ENCODE measurements at places on chromosomes 13 and 19.
A peak's percentile ranks its signal among the peaks of the same experiment; 100 is the strongest.

- DNase-seq = no peak
Measured at GRCh38 chr19:16676101-16676798, 15.3 kb downstream of the TMEM38A start.

GRCh38 chr13:52356327-52356726 is 49.6 kb downstream of the THSD1 start:
- DNase-seq = peak; percentile 68

- DNase-seq = peak; percentile 88
Measured at GRCh38 chr19:38657633-38658222, 10.3 kb downstream of the ACTN4 start.

DNA sequence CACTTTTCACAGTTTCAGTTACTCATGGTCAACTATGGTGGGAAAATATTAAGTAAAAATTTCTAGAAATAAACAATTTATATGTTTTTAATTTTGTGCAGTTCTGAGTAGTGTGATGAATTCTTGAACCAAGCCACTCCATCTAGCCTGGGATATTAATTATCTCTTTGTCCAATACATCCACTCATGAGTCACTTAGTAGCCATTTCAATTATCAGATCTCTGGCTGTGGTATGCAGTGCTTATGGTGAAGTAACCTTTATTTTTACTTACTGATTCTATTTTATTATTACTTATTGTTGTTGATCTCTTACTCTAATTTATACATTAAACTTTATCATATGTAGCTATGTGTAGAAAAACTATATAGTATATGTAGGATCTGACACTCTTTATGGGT is 128.9 kb upstream of the KLHL1 start:
- DNase-seq = no peak

DNA sequence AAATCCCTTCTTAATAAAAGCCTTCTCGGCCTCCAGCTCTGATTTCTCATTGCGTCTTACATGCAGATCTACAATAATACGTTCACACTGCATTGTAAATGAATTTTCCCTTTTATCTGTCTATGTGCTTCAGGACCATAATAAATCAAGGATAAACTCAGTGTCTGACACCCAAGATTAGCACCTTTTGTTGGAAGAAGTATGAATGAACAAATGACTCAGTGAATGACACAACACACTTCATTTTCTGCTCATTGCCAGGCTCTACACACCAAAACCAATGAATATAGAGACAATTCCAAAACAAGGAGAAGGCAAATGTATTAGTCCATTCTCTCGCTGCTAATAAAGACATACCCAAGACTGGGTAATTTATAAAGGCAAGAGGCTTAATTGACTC is 1224.4 kb downstream of the EFNB2 start:
- no peak for DNase-seq

GRCh38 chr19:30344446-30345425 is 27.4 kb upstream of the ZNF536 start:
- peak; percentile 27 for DNase-seq

- DNase-seq = no peak
Measured at GRCh38 chr13:42548731-42549551, 25.0 kb upstream of the TNFSF11 start.

GRCh38 chr19:39568604-39569003 is 28.6 kb upstream of the EID2 start:
- DNase-seq = no peak

DNA sequence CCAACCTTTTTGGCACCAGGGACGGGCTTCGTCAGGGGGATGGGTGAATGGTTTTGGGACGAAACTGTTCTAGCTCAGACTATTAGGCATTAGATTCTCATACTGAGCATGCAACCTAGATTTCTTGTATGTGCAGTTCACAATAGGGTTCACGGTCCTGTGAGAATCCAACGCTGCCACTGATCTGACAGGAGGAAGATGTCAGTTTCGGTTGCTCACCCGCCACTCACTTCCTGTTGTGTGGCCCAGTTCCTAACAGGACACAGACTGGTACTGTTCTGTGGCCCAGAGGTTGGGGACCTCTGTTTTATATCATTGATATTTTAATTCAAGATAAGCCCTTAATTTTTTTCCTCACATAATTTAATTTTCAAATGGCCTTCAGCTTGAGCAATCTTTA is 26.7 kb upstream of the TDRD3 start:
- no peak for DNase-seq

DNA sequence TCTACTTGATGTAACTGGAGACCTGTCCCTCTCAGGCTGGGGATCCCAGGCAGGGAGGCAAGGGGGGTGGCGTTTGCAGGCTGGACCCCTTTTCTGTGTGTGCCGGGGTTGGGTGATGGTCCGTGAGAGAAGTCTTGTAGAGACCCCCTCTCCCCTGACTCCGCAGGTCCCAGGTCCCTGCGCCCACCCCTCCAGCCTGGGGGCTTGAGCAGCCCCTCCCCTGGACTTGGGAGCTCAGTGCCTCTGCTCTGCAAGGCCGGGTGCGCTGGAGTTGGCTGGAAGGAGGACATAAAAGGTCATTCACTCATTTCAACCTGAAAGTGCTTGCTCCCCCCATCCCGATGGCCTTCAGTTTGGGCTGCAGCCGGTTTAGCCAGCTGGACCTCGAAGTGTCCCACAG is 89.5 kb downstream of the SLC7A1 start:
- DNase-seq = no peak

DNA sequence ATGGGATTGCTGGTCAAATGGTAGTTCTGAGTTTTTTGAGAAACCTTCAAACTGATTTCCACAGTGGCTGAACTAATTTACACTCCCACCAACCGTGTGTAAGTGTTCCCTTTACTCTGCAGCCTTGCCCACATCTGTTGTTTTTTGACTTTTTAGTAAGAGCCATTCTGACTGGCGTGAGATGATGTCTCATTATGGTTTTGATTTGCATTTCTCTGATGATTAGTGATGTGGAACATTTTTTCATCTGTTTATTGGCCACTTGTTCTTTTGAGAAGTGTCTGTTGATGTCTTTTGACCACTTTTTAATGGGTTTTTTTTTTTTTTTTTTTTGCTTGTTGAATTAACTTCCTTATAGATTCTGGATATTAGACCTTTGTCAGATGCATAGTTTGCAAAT is 4.3 kb downstream of the CAB39L start:
- DNase-seq = no peak

GRCh38 chr13:100139817-100140216 is 50.9 kb downstream of the PCCA start:
- peak; percentile 64 for DNase-seq

DNA sequence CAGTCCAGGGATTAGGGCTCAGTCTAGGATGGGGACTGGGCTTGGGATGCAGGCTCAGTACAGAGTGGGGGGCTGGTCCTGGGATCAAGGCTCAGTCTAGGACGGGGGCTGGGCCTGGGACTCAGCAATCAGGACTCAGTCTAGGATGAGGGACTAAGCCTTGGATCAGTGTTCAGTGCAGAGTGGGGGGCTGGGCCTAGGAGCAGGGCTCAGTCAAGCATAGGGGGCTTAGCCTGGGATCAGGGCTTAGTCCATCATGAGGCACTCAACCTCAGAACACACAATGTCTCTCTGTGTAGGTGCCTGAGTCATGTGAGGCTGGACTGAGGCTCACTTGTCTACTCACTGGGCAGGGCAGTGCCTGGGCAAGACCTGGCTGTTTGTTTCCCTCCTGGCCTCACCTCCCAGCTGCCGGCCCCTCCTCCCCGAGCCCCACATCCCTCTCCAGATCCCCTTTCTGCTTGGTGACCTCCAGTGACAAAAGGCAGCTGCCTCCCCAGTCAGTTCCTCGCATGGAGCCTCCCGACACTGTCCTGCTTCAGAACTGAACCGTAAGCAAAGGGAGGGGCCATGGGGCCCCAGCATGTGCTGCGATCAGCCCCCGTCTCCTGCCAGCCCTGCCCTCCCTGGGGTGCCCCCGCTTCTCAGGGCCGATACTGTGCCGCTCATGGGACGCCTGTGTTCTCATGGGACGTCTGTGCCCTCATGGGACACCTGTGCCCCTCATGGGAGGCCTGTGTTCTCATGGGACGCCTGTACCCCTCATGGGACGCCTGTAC is 6.5 kb upstream of the S1PR4 start:
- DNase-seq = no peak

DNA sequence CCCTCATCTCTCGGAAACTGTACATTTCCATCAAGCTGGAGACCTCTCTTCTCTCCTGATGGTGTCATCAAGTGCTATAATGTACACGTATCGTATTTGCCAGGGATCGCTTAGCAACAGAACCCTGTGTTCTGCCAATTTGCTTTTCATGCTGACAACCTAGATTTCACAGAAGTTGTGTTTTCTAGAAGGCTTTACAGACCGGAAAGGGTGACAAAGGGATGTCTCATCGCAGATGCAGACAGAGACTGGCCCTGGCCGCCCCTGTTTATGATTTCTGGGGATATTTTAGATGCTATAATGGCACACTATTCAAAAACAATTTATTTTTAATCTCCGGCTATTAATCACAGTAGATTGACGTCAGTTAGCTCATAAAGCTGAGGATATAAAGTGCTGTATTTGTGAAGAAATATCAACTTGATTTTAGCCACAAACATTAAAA is 291.4 kb downstream of the IRS2 start:
- DNase-seq = peak; percentile 59

DNA sequence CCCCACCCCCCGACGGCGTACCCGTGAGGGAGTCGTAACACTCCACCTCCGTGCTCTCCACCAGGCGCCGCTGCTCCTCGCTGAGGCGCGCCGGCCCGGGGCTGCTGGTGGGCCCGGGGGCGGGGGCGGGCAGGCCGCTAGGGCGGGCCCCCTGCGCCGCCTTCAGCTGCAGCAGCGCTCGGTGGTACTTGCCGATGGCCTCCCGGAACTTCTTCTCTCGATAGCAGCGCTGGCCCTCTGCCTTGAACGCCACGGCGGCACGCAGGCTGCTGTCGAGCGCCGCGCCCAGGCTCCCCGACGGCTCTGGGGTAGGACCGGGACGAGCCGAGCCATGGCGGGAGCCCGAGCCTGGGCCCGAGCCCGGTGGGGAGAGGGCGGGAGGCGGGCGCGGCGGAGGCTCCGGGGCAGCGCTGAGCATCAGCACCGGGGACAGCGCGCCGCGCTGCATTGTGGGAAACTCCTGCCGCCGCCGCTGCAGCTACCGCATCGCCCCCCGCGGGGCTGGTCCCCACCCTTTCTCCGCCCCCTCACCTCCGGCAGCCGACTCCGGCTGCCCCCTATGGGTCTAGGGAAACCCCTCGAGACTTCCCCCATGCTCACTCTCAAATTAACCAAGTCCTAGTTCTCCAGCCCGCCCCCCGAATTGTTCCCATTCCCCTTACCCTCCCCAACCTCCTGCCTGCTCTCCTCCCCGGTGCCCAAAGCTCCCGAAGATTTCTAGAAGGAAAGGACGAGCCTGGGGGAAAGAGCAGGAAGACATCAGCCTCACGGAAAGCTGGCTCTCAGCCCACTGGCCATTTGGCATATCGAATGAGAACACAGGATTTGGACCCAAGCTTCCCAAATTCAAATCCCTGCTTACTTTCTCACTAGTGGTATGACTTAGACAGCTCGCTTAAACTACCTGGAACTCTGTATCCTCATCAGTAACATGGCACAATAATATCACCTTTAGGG is at the start of gene TTC9B:
Gene TTC9B (minus strand): TSS at position 451 of the 957 bp plus-strand sequence. CDS start 3 bp downstream, at position 448.
- DNase-seq = no peak

- DNase-seq = no peak
Measured at GRCh38 chr19:47480658-47481057, 3.4 kb downstream of the KPTN start.

- DNase-seq = no peak
Measured at GRCh38 chr19:14004619-14005348, 1.3 kb downstream of the RFX1 start.

DNA sequence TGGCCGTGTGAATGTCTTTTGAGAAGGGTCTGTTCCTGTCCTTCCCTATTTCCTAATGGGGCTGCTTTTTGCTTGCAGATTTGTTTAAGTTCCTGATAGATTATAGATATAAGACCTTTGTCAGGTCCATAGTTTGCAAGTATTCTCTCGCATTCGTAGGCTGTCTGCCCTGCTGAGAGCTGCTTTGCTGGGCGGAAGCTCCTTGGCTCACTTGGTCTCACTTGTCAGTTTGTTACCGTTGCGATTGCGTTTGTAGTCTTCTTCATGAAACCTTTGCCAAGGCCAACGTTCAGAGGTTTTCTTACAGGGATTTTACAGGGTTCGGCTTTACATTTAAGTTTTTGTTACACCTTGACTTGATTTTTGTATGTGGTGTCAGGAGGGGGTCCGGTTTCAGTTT is 44.0 kb upstream of the TFDP1 start:
- DNase-seq = no peak

- no peak for DNase-seq
Measured at GRCh38 chr13:51794964-51795363, 9.0 kb downstream of the DHRS12 start.

GRCh38 chr13:101594936-101595335 is 142.5 kb downstream of the ITGBL1 start:
- DNase-seq = no peak

- no peak for DNase-seq
Measured at GRCh38 chr13:74026753-74027152, 107.5 kb downstream of the KLF12 start.

- DNase-seq = no peak
Measured at GRCh38 chr13:32390484-32390883, 37.4 kb downstream of the N4BP2L1 start.

GRCh38 chr13:76019421-76020044 is 383.4 kb downstream of the LMO7 start:
- DNase-seq = no peak

- DNase-seq = peak; percentile 84
Measured at GRCh38 chr13:39410096-39410901, 192.7 kb downstream of the LHFPL6 start.
